Fibroblast of skin of abdomen (primary cell): ENCODE measurements at places on chromosomes 11 and 22.

DNA sequence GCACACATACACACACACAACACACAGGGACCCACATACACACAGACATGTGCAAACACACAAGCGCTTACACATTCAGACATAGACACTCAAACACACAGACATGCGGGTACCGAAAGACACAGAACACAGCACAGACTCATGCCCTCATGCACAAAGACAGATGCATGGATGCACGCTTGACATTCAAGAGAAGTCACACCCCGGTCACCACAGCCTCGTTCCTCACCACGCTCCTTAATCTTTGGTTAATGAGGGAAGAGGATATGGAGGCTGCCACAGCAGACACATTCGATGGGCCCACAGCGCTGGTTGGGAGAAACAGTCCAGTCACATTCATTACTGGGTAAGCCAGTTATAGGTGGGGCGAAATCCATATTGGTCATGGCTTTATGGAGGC, 51.9 kb upstream of the EIF3D start:
- no peak for DNase-seq

DNA sequence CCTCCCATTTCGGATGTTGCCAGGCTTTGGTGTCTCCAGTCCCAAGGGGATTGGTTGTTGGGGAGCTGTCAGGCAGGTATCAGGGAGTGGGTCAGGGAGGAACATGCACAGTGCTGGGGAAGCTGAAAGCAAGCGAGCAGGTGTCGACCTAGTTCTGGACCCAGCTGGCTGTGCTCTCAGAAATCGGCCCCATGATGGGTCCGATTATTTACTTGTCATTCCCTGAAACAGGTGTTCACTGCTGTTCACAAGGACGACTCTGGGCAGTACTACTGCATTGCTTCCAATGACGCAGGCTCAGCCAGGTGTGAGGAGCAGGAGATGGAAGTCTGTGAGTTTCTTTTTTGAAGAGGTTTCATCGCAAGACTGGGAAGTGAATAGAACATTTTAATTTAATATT, 76.8 kb downstream of the JAM3 start:
- no peak for DNase-seq

DNA sequence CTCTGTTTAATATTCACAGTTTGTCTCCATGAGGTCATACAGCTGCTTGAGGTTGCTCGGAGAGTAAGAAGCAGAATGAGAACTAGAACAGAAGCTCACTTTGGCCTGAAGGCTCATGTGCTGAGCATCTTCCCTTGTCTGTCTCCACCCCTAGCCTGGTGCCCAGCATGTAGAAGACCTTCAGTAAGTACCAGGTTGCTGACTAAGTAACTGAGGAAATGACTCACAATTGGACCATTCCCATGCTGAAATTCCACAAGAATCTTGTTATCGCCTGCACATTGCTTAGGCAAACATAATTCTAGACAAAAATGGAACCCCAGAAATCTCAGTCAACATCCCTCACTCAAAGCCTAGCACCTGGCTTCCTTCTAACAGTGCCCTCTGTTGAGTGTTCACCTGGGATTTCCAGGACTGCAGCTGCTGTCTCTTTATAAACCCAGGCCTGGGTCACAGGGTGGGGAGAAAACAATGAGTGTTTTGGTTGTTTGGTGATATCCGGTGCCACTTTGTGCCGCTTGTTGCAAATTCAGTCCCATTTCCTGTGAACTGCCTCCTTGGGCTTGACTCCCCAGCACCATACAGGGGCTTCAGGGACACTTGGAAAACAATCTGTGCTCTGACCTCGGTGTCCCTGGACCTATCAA, 406.8 kb downstream of the ETS1 start:
- peak; percentile 91 for DNase-seq

GRCh38 chr11:111980062-111980461, 42.9 kb downstream of the DIXDC1 start:
- DNase-seq = no peak

DNA sequence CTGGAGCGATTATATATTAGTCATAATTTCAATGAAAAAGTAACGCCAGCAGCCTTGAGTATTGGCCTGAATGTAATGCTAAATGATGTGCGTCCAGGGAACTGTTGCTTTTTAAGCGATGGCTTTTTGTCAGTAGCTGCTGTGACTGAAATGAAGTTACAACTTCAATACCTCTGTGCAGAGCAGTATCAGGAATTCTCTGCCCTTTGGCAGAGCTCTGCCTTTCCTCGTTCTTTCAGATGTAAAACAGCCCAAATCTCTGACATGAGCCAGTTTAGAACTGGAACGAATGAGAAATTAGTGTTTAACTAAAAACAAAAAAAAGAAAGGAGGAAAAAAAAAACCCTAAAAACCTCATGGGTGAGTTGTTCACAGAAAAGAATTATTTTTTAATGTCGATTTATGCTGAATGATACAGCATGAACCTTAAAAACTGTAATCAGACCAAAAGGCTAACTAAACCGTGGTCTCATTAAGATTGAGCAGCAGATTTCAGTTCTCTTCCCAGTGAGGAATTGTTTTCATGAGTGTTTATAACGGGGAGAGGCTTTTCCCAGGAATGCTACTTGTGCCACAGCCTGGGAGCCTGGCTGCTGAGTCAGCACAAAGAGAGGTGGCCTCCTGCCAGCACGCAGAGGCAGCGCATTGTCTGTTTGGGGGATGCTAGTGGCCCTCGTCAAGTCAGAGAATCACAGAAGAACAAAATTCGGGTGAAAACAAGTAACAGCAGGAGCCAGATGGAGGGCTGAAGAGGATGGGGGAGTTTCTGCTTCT, 146.2 kb upstream of the RASSF10 start:
- peak; percentile 92 for DNase-seq

DNA sequence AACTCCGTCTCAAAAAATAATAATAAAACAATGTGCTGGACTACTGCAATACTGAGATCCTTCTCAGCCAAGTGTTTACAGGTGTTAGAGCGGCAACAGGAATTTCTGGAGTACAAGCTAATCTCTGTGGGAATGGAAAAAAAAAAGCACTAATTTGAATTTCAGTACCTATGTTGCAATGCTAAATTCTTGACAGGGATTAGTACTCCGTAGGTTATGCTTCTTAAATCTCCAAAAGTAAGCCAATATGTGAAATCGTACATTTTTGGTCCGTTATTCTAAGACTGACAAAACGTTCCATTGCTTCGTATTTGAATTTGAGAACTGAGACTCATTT, 1.1 kb downstream of the ATL3 start:
- DNase-seq = no peak

DNA sequence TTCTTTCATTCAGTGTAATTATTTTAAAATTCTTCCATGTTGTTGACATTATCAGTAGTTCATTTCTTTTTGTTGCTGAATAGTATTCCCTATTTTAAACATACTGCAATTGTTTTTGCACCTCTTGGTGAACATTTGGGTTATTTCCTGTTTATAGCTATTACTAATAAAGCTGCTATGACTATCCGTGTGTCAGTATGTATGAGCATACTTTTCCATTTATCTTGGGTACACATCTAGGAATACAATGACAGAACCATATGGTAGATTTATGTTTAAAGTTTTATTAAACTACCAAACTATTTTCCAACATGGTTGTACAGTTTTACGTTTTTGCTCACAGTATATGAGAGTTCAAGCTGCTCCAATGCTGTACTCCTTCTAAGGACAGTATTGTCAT, 22.0 kb upstream of the FIBIN start:
- DNase-seq = peak; percentile 64

DNA sequence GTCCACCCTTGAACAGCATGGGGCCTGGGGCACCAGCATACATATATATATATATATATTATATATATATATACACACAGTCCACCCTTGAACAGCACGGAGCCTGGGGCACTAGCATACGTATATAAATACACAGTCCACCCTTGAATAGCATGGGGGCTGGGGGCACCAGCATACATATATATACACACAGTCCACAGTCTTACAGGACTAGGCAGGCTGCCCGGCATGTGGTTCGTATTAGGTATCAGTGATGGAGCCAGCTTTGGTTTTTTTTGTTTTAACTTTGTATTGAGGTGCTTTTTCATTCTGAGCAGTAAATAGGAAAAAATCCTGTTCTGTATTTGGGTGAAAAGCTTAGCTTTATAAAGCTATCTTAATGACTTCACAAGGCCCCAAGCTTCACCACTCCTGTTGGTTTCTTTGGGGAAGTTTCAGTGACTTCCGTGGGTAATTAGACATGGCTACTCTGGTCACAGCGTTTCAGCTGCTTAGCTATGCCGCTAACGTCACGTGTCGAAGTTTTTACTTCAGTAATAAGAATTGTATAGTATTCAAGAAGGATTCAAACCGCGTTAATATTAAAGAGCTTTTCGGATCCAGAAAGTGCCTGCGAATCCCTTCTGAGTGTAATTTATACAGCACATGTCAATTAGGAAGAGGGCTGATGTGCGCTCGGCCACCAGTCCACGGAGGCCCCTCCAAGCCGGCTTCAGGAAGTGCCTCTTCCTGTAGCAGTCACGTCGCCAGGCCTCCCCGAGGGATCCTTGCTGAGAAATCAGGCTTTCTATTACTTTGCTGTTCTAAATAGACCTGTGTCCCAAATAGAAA, 179.7 kb downstream of the TBC1D22A start:
- DNase-seq = peak; percentile 57

DNA sequence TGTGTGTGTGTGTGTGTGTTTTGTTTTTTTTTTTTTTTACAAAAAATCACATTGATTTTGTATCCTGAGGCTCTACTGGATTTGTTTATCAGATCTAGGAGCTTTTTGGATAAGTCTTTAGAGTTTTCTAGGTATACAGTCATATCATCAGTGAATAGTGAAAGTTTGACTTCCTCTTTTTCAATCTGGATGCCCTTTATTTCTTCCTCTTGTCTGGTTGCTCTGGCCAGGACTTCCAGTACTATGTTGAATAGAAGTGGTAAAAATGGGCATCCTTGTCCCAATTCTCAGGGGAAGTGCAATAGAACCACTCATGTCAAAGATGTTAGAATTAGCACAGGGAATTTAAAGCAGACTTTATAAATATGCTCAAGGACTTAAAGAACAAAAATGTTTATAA, 32.6 kb upstream of the PRDM11 start:
- no peak for DNase-seq

GRCh38 chr22:35899736-35900135, 128.9 kb downstream of the RBFOX2 start:
- no peak for DNase-seq

- DNase-seq = peak; percentile 72
Observed at GRCh38 chr11:119356349-119357031, 10.0 kb upstream of the MFRP start.

GRCh38 chr11:17989306-17989705, 23.5 kb downstream of the SERGEF start:
- DNase-seq = no peak

DNA sequence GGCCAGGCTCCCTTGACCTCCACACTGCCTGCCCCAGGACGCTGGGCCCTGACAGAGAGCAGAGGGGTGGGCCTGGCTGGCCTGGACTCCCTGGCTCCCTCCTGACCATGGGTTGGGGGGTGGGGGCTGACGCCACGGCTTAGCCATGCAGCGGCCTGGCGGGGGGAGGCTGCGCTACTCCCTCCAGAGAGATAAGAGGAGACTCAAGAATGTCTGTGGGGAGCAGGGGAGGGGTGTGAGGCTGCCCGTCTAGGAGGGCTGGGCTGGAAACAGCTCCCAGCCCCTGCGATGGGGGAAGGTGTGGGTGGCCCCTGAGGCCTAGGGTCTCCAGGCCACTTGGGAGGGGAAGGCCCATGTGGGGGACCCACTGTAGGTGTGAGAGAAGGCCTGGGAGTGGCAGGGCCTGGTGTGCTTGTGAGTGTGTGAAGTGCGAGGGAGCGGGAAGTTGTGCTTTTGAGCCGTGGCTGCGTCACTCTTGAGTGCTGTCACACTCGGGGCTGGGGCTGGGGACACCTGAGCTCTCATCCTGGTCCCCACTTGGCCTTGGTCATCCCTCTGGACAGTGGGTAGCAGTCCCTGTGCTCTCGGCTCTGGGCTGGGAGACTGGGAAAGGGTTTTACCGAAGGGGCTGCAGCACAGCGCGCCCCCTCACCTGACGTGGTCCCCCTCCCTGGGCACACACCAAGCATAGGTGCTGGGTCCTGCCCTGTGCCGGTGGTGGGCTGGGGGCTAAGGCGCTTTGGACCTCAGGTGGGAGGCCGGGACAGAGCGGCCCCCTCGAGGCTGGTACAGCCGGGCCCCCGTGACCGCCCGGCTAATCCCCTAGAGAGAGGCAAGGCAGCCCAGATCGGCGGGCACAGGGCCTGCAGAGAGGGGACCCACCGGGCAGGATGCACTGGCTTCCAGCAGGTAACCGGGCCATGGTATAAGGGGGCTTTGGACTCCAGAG, 2.4 kb downstream of the MYRF start:
- DNase-seq = peak; percentile 53

GRCh38 chr11:75706260-75706729, 11.3 kb upstream of the MOGAT2 start:
- DNase-seq = peak; percentile 60
